ENCODE measurements at places on chromosomes 16 and 17.

- no peak for DNase-seq
Observed at GRCh38 chr16:71758293-71758760, 33.8 kb upstream of the PHLPP2 start.

- peak; percentile 95 for DNase-seq
Observed at GRCh38 chr17:74239172-74239571, 25.8 kb downstream of the TTYH2 start.

- DNase-seq: no peak
Observed at GRCh38 chr17:74838274-74838673, 21.4 kb downstream of the GRIN2C start.

- DNase-seq: peak; percentile 28
Observed at GRCh38 chr17:29039764-29040598, 3.0 kb upstream of the PIPOX start.

DNA sequence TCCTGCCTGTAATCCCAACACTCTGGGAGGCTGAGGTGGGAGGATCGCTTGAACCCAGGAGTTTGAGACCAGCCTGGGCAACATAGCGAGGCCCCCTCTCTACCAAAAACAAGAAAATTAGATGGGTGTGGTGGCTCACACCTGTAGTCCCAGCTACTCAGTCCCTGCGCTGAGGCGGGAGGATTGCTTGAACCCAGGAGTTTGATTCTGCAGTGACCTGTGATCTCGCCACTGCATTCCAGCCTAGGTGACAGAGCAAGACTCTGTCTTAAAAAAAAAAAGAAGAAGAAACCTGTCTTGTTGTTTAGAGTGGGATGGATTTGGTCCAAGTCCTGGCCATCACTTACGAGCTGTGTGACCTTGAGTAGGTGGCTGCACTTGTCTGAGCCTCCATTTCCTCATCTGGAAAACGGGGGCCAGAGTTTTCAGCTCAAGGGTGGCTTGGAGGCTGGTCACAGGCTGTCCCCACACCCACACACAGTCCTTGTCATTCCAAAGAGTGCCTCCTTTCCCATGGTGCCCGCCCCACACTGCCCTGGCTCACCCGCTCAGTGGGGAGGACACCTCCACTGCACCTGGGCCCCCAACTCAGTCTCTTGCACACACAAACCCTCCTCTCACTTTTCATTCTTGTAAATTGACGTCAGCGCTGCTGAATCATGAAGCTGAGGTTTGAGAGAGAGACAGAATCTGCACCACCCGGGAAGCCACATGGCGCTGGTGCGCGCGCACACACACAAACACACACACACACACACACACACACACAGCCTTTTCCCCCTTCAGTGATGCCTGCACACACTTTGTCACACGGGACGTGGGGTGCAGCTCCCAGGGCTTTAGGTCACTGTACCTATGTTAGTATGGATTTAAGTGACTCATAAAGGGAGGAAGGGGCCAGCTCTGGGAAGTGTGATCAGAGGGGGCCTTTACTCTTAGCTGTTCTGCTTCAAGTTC is 4.2 kb downstream of the SOCS1 start:
- peak; percentile 66 for DNase-seq

- no peak for DNase-seq
Observed at GRCh38 chr16:88624977-88625576, 13.3 kb upstream of the IL17C start.

- peak; percentile 35 for DNase-seq
Observed at GRCh38 chr16:57446531-57447185, 527 bp downstream of the CIAPIN1 start.

DNA sequence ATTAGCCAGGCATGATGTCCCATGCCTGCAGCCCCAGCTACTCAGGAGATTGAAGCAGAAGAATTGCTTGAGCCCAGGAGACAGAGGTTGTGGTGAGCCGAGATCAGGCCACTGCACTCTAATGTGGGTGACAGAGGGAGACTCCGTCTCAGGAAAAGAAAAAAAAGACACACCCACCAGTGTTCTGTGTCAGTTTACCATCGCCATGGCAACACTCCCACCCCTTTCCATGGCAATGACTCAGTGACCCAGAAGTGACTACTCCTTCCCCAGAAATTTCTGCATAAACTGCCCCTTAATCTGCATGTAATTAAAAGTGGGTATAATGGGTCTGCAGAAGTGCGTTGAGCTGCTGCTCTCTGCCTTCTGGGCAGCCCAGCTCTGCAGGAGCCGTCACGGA is 4.0 kb upstream of the ZC3H18 start:
- DNase-seq: peak; percentile 76

- no peak for DNase-seq
Observed at GRCh38 chr17:30920282-30920681, 1.5 kb upstream of the ADAP2 start.

DNA sequence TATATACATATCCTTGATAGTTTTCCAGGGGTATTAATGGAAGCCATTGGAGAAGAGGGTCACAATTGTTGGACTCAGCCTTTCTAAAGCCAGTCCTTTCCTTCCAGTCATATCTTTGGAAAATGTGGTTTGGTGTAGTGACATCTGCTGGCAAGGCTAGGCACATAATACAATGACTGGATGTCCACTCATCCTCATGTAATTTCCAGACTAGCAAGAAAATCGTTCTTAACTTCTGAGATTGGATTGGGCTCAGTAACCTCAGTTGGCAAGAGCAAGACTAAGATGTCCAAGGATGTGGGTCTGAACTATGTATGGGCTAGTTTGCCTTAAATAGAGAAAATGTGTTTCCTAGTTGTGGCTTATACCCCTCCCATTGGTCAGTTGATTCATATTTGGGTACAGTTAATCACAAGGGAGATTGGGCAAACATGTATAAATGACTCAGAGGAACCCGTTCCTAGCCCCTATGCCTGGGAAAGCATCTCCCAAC is 8.7 kb upstream of the KAT7 start:
- peak; percentile 81 for DNase-seq

DNA sequence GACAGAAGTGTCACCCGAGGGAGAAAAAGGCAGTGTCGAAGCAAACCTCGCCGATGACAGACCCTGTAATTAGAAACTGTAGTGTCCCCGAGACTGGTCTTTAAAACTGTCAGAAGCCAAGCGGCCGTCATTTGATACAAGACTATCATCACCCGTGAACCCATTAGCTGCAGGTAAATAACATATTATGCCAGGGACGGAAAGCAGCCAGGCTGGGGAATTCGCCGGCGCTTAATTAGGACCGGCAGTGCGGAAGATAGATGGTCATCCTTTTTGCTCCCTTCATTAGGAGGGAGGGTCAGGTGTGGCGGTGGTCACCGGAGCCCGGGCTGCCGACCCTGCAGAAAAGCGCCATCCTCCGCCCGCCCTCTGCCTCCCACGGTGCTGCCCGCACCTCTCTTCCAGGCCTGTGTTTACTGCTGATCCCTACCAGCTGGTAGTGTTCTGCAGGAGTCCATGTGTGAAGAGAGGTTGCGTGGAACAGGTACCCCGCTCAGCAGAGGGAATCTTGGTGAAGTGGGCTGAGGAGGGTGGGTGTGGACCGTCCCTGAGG is 109.4 kb upstream of the GSE1 start:
- no peak for DNase-seq

DNA sequence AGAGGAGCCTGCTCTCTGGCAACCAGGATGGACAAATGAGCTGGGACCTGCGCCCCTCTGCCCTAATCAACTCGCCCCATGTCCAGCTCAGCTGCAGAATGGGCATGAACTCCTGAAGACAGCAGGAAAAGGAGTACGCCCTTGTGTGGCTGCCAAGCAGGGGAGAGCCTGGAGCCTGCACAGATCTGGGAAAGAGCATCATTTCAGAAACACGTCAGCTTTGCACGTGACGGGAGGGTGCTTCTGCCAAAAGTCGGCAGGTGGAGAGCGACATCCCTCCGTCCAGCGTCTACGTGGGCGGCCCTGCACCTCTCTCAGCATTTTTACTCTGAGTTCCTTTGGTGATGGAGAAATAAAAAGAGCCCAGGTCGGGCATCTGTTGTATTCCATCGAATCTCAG is 18.5 kb downstream of the NME3 start:
- DNase-seq: no peak

DNA sequence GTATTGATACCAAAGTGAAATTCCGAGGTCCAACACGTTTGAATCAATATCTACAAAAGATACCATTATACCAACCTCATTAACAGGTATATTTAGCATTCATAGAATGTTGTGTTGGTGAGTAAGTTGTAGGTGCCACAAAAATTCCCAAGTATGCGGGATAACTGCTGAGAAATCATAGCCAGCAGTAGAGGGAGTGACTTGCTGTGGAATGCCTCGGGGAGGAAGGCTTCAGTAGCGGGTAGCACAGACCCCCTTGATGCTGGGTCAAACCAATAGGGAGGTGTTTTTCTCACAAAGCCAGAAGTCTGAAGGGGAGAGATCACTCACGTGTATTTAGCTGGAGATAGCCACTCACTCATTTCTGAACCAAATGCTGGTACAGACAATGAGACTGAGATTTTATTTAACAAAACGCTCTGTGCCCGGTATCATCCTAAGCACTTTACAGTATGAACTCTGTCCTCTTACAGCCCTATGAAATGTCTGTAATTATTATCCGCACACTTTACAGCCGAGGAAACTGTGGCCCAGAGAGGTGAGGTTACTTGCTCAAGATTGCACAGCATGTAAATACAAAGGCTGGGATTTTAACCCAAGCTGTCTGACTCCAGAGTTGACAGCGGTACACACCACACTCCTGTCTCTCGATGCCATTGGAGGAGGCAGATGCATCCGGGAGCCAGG is 23.1 kb downstream of the HSBP1 start:
- no peak for DNase-seq

DNA sequence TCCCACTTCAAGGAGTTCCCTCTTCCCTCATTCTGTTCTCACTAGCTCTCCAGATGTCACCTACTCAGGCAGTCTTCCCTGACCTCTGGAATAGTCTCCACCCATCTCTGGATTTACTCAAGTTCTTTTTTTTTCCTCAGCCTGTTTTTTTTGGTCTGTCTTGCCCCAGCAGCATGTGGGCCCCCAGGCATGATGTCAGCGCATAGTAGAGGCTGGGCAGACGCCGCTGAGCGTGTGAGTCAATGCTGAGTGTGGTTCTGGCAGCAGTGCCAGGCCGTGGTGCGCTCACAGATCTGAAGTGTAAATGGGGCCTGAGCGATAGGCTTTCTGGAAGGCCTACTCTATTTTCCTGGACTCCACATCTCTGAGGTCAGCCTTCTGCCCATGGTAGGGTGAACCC is 2.7 kb upstream of the KCNJ18 start:
- no peak for DNase-seq

Measured in suppressor macrophage treated with lipopolysaccharide for 4 hours (primary cell).